ENCODE measurements at places on chromosomes 1 and 21.

- DNase-seq, result no peak
These were observed 51.0 kb downstream of the KIAA0319L start for GRCh38 chr1:35505911-35506798.

DNA sequence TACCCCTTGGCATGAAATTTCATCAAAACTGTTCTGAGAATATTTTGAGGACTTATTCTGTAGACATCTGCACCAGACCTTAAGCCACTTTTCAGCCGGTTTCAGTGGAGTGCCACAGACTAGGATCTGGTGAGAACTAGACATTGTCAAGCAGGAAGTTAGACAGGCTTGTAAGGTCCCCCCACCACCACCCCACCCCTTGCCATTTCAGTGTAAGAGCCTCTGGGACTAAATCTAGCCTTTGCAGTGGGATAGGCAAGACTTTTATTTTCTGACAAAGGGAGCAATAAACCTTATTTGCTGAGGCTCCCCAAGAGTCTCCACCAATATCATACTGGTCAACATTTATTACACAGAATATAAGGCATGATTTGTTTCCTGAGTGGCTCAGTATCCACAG is 77.9 kb upstream of the EXO1 start:
- DNase-seq, result no peak

GRCh38 chr1:228341814-228342626 is 64.6 kb downstream of the TRIM11 start:
- no peak for DNase-seq

- DNase-seq, result no peak
These were observed 25.9 kb downstream of the TSPAN2 start for GRCh38 chr1:115063228-115063901.

DNA sequence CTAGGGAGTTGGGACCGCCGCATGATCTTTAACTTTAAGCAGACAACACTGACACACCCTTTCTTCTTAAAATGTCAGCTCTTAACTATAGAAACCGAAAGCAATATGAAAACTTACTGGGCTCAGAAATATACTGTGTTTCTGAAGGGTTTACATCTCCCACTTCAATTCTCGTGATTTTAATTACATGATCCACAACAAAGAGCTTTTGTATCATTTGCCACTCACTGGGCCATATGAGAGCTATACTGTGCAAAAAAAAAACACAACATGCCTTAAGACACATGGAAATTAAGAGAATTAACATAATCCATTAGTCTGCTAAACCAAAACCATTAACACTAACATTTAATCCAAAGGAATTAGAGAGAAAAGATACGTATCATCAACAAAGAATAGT is 35.0 kb upstream of the RAP1GAP start:
- DNase-seq, result no peak

DNA sequence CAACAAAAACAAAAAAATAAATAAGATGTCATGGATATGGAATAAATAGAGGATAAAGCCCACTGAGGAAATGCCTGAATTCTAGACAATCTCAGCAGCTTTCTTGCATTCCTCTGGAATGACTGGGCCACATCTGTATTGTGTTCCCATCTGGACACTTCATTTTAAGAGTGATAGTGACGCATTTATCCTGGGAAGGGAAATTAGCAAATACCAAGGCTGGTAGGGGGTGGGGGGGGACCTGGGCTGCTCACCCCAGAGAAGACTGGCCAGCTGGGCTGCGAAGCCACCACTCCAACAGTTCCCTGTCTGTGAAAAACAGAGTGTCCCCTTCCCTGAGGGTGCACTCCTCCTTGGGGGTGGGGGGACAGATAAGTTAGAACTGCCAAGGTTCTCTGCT is 106.3 kb downstream of the HIVEP3 start:
- DNase-seq, result no peak

GRCh38 chr1:21182181-21182731 is 5.6 kb upstream of the EIF4G3 start:
- no peak for DNase-seq

- no peak for DNase-seq
These were observed 84.9 kb downstream of the CNIH3 start for GRCh38 chr1:224700918-224701531.

DNA sequence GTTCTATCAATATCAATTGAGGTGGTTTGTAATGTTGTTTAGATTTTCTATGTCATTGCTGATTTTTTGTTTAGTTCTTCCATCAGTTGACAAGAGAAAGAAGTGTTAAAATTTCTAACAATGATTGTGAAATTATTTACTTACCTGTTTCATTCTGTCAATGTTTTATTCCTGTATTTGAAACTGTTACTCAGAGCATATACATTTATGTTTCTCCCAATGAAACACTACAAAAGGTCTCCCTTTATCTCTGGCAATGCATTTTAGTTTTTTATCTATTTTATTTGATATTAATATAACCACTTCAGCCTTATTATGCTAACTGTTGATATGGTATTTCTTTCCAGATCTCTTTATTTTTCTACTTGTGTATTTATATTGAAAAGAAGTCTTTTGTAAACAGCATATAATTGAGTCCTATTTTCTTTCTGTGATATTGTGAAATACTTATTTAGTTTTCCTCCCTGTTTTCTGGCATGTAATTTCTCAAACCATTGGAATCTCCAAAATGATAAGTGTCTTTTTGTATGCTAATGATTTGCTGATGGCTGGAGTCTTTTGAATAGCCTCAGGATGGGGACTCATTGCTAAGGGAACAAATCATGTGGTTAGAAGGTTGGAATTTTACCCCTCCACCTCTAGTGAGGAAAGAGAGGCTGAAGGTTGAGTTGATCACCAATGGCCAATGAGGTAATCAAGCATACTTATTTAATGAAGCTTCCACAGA is 122.0 kb downstream of the ADSS2 start:
- DNase-seq, result no peak

DNA sequence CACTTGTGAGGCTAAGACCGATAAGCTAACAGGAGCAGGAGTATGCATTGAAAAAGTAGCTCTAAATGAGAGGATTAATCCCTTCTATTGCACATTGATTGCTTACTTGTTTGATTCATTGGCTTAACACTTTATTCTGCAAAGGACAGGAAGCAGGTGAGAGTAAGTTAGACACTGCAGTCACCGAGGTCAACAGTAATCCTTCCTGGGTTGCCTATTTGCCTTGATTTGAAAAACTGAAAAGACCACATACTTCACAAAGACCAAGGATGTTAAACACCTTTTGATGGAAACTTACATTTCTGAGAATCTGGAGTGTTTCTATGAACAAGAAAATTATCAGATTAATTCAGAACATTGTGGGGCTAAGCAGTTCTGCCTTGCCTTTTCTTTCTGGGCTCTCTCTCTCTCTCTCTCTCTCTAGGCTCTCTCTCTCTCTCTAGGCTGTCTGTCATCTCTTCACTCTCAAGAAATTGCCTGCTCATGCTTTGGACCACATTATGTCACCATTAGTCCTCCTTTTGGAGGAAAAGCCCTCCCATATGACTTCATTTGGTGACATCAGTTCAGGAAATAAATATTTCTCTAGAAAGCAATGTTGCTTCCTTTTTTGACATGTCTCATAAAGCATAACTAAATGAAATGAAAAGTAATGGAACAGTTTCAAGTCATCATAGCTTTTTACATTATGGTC is 103.8 kb downstream of the TNFSF18 start:
- DNase-seq, result no peak

- no peak for DNase-seq
These were observed 212.3 kb downstream of the MATN1 start for GRCh38 chr1:30511106-30511505.

GRCh38 chr1:158793604-158794003 is 12.6 kb upstream of the OR6N2 start:
- no peak for DNase-seq

DNA sequence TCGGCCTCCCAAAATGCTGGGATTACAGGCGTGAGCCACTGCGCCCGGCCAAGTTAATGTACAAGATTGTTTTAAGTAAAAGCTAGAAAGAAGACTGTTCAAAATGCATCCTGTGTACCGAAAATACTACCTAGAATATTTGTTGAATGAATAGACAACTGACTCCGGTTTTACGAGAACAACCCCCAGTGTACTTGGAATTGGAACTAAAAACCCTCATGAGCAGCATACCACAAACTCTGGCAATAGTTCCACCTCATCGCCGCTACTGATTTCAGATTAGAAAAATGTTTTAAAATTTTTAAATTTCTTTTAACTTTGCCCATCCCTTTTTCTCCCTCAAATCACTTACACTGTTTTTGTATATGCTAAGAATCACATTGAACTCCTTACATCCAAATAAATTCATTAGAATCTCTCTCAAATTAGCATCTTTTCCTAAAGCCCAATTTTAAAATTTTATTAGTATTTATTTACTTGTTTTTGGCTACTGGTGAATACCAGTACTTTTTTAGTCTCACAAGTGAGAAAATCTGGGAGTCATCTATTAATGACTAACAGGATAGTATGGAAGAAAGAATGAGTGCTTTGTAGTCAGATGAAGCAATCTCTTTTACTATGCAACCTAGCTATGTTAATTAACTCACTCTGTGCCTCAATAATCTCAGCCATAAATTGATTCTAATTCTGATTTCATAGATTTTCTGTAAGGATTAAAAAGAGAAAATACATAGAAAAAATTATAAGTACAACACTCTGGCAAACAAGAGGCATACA is 95.1 kb downstream of the GPATCH2 start:
- no peak for DNase-seq

DNA sequence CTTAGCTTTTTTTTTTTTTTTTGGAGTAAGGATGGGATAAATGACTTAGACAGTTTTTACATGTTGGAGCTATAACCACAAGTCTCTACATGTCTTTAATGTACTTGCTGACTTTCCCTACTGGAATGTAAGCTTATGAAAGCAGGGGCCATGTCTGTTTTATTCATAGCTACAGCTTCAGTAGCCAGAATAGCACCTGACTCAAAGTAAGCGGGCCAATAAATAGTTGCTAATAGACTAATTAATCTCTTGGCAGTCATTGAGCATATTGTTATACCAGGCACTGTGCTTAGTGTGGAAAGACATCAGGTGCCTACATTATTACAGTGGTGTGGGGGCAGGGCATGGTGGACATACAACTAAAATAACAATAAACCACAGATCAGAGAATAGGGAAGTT is 84.4 kb upstream of the HOOK1 start:
- DNase-seq, result no peak

GRCh38 chr1:247274605-247275256 is 18.9 kb downstream of the VN1R5 start:
- no peak for DNase-seq

DNA sequence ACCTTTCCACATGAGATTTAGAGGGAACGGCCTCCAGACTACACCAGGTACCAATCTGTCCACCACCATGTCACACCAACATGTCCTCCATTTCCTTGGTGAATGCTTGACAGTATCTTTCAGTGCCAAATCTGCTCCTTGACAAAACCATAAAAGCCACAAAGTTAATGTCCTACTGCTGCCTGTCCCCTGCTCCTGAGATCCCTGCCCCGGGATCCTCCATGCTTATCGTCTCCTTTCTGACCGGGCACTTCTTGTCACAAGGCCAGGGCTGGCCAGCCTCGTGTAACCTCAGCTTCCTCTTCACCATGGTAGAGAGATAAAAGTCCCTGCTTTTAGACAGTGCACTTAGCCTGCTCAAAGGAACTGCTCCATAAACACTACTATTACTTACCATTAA is 136.2 kb downstream of the NAV1 start:
- no peak for DNase-seq

DNA sequence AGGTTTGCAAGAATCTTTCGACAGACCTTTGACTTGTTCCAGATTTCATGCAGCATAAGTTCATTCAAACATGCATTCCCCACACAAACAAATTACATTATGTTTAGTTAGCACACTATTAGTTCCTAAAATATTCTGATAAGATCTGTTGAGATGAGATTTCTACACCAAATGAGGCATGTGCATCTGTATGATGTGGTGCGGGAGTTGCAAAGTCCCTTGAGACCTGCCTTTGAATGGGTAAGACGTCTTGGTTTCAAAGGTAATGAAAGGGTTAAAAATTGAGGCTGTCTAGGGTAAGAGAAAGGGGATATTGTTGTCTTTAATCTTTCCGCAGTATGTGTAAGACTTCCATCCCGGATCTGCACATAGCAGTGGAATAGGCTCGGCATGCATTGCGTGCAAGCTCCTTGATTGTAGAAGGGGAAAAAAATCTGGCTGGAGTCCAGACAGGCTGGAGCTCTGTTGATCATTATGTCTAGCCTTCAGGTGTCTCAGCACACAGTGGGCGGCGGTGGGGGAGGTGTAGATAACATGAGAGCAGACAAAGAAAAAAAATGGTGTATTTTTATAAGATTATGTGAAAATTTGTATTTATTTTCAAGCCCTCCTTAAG is 296.6 kb downstream of the PTPRC start:
- peak; percentile 77 for DNase-seq

DNA sequence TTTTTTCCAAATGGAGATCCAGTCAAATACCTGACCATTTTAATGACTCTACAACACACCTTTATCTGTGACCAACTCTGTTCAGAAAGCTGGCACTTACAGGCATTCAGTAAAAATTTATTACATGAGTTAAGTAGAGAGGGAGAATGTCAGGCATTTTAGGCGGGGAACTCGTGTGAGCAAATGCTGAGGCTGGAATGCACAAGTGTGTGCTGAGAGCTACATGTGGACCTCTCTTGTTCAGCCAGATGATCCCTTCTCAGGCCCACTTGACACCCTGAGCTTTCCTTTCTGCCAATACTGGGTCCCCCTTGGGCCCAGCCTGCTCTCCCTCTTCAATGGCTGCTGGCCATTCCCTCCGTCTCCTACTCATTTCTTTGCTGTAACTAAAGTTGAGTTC is 11.7 kb downstream of the PPIH start:
- no peak for DNase-seq

DNA sequence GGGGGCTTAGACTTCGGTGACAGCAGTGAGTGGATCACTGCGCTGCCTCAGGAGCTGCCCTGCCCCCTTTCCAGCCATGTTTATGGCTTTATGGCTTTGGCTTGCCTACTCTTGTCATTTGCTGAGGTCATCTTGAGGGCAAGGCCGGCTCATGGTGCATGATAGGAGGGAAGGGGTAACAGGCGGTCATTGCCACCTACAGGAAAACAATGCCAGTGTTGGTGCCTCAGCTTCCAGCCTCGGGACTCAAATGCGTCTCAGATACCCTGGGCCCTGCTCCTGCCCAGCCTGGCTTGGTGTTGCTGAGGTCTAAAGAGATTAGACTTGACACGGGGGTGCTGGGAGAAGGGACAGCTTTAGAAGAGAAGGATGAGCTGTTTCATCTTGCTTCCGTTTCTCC is 14.5 kb downstream of the KDF1 start:
- DNase-seq, result no peak

DNA sequence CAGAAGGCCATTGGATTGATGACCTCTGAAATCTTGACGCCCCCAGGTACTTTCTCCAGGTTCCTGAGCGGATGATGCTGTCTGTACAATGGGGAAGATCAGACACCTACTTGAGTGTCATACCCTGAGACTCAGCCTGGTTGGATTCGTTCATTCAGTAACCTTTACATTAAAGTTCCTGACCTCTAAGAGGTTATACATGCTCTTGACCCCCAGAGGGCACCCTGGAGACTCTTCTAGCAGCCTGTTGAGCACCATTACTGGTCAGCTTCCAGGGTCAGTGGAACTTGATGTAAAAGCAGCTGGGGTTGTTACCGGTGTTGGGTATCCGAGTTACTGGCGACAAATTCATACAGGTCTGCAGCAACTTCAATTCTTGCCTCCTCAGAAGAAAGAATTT is 114.3 kb upstream of the ZNF678 start:
- no peak for DNase-seq

- no peak for DNase-seq
These were observed 22.5 kb downstream of the INTS3 start for GRCh38 chr1:153750026-153750995.

GRCh38 chr1:112389689-112390088 is 6.3 kb upstream of the CTTNBP2NL start:
- no peak for DNase-seq
